H4 (cell line): ENCODE measurements at places on chromosomes 1 and 21. TPM values are rescaled to one million over a fixed set of nuclear protein-coding genes. Genes with fewer than 3 reads are reported as not detected.

MAP10 gene
- 0.19 TPM in 1 of 2 replicates, not detected in the other for total RNA-seq

KIF14 gene
- total RNA-seq, result 10.4 and 13.5 TPM in 2 replicates

LEMD1 gene
- 1.5 TPM in 2 replicates for total RNA-seq

CHAF1B gene
- 12.4 and 19.2 TPM in 2 replicates for total RNA-seq

HPCAL4 gene
- 0.46 and 0.74 TPM in 2 replicates for total RNA-seq

CFAP107 gene
- total RNA-seq, result not detected in 2 replicates

NTNG1 gene
- 4.4 and 9.4 TPM in 2 replicates for total RNA-seq

LCE3E gene
- total RNA-seq, result not detected in 2 replicates

LEFTY1 gene
- 0.50 TPM in 1 of 2 replicates, not detected in the other for total RNA-seq

CYYR1 gene
- total RNA-seq, result not detected in 2 replicates

TAS1R1 gene
- not detected in 2 replicates for total RNA-seq

AIRE gene
- total RNA-seq, result not detected in 2 replicates

RRP1 gene
- 44.7 and 46.2 TPM in 2 replicates for total RNA-seq

DNA sequence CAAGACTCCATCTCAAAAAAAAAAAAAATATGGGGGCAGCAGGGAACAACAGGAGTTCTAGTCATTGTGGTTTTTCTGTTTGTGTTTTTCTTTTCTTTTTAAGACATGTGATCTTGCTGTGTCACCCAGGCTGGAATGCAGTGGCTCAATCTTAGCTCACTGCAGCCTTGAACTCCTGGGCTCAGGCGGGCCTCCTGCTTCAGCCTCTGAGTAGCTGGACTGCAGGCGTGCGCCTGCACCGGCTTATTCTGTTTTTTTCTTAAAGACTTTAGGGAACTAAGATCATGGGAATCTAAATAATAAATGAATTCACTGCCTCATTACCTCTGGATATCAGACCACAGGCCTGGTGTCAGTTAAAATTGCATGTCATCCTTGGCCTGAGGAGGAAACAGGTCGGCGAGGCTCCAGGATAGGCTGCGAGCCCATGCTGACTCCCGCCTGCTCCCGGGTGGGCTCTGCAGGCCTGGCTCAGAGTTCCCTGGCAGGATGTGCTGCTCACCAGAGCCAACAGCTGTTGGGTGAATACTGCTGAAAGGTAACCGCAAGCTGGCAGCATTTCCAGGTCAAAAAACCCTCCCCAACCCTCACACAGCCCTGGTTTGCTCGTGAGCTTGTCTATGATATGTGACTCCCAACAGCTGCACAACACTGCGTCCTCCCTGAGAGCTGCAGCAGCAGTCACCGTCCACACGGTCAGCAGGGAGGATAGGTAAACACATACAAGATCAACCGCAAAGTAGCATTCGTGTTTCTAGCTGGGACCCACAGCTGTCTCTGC, 58.1 kb downstream of the SCCPDH start:
- DNase-seq, result peak; percentile 99

DNA sequence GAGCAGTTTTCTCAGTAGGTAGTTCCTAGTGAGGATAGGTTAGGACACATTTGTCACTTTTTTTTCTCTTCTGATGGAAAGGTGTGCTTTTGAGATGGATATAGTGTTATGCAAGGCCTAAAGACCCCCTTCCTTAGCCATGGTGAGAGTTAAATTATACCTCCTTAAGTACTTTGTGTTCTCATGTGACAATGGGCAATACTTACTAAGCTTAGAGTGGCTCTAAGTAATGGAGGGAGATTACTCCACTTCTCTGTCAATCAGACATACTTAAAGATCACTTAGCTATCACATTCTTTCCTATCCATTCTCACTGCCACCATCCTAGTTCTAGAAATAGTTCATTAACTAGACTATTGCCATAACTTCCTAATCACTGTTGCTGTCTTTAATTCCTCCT, 265.6 kb downstream of the PBX1 start:
- no peak for DNase-seq

DNA sequence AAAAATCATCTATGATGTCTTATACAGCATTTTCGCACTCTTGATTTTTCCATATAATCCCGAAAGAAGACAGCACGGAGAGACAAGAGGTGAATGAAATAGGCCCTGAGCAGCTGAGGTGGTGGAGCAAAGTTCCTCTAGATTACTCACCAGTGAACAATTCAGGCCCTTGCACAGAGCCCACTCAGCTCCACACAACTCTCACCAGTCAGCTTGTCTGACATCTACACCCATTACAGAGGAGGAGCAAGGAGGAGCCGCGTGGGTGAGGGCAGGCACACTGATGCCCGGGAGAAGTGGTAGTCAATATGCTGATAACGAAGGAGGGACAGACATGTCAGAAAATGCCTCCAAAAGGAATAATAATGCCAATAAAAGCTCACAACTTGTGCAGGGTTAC, 59.9 kb downstream of the DNM3 start:
- no peak for DNase-seq

GRCh38 chr1:12475947-12476346, 142.1 kb downstream of the DHRS3 start:
- DNase-seq, result peak; percentile 73

DNA sequence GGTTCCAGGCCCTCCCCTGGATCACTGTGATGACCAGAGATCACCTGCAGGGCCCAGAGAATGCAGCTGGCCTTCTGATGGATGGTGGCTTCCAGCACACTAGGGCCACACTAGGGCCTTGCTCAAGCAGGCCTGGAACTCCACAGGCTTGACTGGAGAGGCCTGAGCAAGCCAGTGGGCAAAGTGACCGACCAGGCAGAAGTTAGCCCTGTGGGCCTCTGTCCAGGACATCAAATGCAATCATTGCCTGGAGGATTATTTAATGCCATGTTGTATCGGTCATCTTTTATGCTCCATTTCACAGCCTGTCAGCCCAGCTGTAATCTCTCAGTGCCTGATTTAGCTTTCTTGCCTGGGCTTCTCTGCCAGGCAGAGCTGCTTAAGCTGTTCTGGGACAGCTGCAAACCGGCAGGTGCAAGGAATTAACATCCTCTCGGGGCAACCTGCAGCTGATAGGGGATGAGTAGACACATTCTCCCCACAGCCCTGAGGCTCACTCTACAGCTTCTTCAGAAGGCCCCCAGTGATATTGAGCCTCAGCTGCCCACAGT, 17.7 kb downstream of the NENF start:
- DNase-seq, result no peak

GRCh38 chr1:154857441-154858215, 12.5 kb downstream of the KCNN3 start:
- no peak for DNase-seq

DNA sequence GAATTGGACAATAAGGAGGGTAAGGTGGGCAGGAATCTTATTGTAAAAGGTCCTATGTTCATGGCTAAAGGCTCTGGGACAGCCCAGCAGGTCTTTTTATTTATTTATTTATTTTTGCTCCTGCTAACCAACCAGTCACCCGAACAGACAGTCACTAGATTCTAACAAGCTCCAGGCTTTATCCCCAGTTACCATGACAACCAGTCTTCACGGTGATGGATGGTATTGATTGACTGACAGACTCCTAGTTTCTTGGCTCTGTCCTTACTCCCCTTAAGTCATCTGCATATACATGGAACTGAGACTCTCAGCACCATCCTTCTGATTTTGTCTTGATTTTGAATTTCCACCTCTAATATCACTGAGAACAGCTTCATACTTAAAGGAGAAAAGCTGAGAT, 44.3 kb downstream of the C8A start:
- DNase-seq, result no peak

DNA sequence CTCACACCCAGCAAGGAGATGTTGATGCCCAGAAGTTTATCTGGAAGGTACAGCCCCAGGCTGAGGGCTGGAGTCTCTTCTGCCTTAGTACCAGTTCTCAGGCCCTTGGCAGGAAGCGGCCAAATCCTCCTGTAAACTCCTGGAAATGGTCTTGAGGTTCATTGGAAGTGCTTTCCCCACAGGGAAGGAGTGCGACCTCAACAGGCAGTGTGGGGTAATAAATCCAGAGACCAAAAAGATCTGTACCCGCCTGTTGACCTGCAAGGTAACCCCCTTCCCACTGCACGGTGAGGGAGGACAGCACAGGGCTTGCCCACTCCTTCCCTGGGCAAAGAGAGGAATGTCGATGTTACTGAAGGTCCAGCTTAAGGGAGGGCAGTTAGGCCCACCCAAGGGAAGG, 4.5 kb downstream of the ATXN7L2 start:
- DNase-seq, result no peak

DNA sequence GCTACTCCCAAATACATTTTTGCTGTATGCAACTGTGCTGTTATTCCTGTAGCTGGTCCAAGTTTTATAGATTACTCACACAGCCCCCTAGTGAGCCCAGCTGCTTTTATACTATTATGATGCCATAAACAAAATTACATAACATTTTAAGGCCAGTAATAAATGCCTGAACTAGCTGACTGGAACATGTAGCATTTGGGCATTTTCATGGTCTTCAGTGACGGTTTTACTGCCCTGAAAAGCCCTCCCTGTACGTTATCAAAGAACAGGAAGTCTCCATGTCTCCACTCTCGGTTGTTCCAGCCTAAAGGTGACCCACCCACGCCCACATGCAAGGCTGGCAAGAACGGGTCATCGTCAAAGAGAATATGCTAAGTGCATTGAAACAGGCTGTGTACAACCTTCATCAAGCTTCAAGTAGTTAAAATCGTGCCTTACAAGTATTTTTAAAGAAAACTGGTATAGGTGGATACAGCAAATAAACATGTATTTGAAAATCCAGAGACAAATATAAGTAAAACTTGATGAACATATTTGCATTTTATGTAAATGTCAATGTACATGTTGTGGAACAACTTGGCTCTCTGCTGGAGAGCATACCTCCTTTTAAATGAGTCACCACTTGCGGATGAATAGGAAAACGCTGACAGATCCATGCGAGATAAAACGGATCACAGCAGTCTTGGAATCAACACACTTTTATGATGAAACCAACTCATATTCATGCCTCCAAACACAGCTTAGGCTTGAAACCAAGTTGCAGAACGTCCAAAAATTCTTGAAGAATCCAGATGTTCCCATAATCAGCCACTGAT, 520.5 kb downstream of the SMYD3 start:
- DNase-seq, result peak; percentile 50

GRCh38 chr21:43767984-43768867, 7.9 kb downstream of the CSTB start:
- DNase-seq, result peak; percentile 76

DNA sequence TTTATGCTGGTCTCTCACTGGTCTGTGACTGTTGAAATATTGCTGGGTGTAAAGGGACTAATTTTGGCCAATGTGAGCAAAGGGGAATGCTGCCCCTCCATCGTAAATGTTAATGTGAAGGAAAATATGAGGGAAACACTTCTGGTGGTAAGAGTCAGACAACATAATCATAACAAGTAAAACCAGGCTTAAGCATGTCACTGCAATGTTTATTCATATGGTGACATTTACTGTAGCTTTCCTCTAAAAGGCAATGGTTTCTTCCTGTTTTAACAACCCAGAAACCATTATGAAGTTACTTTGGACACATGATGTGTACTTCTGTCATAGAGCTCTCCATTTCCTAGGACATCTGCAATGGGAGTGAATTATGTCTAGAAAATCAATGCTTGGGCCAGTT, 358.0 kb downstream of the LMO4 start:
- DNase-seq, result no peak

- DNase-seq, result no peak
Observed at GRCh38 chr1:50318428-50318827, 104.8 kb downstream of the DMRTA2 start.

GRCh38 chr1:178725466-178726086, 532 bp downstream of the RALGPS2 start:
- peak; percentile 9 for DNase-seq

DNA sequence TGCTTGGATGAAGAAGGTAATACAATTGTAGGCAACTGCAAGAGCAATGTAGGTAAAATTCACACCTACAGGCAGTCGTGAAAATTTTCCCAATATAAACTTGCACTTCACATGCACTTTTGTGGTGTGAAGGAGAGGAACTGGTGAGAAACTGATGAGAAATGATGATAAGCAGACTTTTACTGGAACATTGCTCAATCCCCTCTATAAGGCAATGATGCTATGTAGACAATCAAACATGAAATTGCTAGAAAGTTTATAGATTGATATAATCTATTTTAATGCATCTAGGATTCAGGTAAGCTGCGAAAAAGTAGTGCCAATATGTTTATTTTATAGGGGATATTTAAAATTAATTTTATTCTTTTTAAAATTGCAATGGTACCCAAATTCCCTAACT, 802.2 kb downstream of the KCNT2 start:
- no peak for DNase-seq

- DNase-seq, result peak; percentile 68
Observed at GRCh38 chr1:50978852-50979781, 9.1 kb downstream of the CDKN2C start.

GRCh38 chr1:48602349-48602748, 130.3 kb upstream of the SPATA6 start:
- no peak for DNase-seq

- no peak for DNase-seq
Observed at GRCh38 chr1:93699503-93700168, 18.0 kb upstream of the BCAR3 start.

DNA sequence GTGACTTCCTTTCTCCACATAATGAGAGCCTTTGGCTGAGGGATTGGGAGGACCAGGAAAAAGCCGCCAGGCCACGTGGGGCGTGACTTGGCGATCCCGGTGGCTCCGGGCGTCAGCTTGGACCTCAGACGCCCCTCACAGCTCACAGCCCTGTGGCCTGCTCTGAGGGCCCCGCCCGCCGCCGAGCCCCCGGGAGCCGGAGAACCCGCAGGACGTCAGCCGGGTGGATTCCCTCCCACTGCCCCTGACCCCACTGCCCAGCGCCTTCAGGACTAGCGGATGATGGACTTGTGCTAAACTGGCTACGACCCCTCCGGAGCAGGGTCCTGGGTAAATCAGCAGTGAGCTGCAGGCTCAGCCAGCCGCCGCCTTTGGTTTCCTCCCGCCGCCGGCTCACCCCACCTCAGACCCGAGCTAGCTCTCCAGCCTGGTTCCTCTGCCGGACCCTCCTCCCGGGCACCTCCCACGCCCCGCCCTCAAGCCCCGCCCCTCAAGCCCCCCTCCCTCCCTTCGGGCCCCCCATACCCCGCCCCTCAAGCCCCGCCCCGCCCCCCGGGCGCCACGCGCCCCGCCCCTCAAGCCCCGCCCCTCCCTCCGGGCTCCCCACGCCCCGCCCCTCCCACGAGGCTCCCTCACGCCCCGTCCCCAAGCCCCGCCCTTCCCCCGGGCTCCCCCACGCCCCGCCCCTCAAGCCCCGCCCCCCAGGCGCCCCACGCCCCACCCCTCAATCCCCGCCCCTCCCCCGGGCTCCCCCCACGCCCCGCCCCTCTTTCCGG, 10.0 kb upstream of the FAAP20 start:
- no peak for DNase-seq

- peak; percentile 71 for DNase-seq
Observed at GRCh38 chr1:161119092-161119903, 1.4 kb downstream of the NIT1 start.

- DNase-seq, result no peak
Observed at GRCh38 chr1:16226490-16227179, 10.3 kb downstream of the CPLANE2 start.
